Right ventricle myocardium superior (tissue), 1 donor: ENCODE measurements at places on chromosomes 3 and 15. TPM values are rescaled to one million over a fixed set of nuclear protein-coding genes. Genes with fewer than 3 reads are reported as not detected.

GRCh38 chr3:142104763-142105162 lies 44.6 kb downstream of the TFDP2 start:
- DNase-seq: no peak

The HTR3E gene
- total RNA-seq: not detected

The TP63 gene
- total RNA-seq: 0.11 TPM

DNA sequence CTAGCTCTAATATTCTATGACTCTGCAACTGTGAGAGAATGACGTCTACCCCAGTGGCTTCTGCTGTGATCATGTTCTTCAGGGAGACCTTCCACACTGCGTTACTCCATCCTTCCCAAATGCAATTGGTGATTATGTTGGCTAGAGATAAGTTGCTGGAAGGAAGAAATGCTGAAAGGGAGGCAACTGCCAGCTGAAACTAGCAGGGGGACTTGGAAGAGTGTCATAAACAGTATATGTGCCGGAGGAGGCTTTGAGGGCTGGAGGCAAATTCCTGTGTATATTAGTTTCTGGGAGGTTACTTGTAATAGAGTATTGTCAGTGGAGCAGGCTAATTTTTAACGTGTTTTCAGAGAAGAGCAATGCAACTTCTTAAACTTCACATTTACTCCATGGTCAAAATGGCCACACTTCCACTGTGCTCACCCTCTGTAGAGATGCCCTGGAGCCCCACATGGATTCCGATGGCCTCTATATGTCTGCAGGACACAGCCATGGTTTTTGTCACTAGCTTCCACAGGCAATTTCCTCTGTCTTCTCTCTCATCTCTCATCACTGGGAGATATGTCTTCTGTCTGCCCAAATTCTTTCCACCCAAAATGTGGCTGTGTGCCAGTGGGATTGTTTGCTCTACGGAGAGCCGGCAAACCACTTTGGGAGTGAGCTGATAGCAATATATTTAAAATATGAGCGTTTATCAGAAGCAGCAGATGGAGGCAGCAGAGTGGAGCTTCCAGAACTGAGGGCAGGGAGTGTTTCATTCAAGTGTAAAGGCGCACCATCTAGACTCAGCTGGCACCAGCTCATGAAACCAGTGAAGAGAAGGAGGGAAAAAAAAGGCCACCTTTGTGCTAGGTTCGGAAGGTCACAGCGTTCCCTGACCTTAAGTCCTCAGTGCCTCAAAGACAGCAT lies 13.3 kb upstream of the CD47 start:
- peak; percentile 46 for DNase-seq

The CCR5 gene
- total RNA-seq: 0.24 TPM
